Fibroblast of skin of scalp (primary cell): ENCODE measurements at places on chromosomes 13 and 19.

GRCh38 chr19:5637971-5638370 lies 15.1 kb downstream of the SAFB start:
- no peak for DNase-seq

DNA sequence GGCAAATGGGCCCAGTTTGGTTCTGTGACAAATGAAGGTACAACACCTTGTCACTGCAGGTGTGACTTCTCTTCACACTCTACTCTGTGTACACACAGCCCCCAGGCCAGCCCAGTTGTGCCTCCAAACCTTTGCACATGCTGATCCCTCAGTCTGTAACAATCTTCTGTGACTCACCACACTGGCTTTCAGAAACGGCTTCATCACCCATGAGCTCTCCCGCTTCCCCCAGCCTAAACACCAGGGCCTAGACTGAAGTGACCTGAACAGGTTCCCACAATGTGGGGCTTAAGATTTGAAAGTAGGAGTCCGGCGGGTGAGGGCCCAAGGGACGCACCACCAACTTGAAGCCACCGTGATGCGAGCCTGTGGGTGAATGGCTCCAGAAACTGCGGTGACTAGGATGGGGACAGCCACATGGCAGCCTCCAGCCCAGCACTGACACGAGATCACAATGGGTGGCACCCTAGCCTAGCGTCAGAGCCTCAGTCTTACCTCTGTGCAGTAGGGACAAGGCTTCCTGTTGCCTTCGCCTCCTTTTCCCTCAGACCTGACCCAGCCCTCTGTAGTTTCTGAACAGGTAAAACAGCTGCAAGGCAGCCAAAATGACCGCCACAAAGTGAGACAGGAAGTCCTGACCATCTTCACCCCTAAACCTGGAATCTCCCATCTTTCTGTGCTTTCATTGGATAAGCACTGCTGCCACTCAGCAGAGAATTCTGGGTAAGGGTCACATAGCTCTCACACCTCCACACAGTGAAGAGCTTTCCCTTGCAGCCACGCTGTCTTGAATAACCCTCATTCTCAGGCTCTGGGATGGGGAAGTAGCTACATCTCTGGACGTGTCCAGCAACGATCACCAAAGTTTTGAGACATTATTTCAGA lies 34.2 kb upstream of the ZNF599 start:
- DNase-seq, result no peak

GRCh38 chr19:993831-994393 lies 6.3 kb upstream of the GRIN3B start:
- DNase-seq, result no peak

DNA sequence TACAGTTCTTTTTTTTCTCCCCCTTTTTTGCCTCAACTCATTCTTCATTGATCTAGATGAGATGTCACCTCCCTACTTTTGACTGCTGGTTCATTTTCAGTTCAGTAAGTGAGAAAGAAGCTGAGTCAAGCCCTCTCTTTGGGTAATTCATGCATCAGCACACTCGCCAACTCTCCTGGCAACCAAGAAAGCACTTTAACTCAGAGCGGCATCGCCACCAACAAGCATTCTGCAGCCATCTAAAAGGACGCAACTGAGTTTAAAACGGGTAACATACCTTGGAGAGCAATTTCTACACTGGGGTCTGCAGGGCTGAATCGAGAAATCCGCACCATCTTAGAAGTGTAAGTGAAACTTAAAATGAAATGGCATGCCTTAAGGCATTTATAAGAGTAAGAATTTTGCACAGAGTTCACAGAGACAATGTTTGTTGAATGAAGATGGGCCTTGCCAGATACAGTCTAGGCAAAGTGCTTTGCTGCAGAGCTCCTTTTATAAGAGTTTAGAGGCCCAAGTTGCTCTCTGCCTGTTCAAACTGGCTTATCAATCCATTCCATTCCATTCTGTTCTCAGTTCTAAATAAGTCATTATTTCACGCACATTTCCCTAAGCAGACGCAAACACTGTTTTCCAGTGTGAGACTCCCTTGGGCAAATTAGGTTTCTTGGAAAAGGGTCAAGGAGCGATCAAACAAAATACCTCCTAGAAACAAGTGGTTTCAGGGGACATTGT lies 338.0 kb downstream of the ENOX1 start:
- no peak for DNase-seq

DNA sequence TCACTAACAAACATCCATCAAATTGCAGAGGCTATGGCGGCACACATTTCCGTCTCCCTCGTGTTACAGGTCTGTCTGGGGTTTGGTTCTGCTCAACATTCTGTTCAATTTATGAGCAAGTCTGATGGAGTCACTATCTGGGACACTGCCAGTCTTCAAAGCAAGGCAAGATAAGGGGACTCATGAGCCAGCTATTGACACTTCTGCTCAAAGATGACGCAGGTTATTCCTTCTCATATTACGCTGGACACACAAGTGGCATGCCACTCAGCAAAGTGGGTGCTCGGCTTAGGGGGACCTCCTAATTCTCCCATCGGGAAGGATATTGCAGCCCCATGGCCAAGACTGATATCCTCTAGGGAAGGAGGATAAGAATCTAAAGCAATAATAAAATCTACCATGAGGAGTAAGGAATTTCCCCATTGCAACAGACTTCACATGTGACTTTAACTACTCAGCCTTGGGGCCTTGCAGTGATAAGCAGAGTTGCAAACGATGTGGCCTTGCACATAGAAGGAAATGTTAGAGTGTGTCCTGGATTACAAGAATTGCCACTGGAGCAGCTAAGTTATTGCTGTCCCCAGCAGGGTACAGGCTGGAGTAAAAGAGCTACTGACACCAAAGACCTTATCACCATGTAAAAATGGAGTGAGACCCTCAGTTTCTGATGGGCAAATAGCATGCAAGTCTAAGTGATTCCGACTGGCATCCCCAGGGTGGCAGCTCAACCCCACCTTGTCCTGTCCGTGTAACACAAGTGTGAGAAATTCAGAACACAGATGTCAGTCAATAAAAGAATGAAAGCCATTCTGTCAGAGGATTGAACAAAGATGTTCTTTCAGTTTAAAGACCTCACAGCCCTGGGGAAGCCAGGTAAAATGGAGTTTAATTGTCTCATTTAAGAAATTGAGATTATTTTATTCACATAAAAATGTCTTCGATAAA lies 306.1 kb downstream of the IRS2 start:
- peak; percentile 8 for DNase-seq

DNA sequence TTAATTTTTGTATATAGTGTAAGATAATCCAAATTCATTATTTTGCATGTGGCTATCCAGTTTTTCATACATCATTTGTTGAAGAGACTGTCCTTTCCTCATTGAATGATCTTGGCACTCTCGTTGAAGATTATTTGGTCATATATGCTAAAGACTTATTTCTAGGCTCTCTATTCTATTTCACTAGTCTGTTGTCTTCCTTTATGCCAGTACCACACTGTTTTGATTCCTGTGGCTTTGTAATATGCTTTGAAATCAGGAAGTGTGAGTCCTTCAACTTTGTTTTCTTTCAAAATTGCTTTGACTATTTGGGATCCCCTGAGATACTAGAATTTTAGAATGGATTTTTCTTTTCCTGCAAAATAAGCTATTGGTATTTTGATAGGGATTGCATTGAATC lies 24.5 kb downstream of the FNDC3A start:
- DNase-seq, result no peak

DNA sequence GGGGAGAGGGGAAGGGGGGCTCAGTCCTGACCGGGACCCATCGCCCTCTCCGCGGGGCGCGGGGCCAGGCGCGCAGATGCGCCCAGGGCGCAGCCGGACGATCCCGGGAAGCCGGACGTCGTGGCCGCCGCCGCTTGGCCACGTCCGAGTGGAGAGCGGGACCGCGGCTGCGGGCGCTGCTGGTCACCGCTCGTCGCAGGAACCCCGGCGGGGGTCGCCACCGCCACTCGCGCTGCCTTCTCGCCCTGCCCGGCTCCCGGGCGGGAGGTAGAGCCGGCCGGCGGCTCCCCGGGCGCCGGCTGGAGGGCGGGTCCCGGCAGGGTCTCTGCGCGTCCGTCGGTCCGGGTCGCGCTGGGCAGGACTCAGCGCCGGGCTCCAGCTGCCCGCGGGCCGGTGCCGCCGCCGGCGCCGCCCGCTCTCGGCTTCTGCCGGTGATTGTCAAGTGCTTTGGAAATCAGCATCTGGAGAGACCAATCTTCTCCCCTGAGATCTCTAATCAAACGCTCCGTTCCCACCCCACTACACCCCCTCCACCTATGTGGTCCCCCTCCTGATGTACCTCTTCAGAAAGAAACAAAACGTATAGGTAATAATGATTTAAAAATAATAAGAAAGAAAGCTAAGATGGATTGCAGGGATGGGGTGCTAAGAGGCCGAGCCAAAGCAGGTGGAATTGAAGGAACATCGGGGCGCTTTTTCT lies 464.4 kb downstream of the ITGBL1 start:
- DNase-seq, result no peak

- no peak for DNase-seq
Observed at GRCh38 chr13:92951273-92951890, 275.2 kb upstream of the GPC6 start.

- DNase-seq, result peak; percentile 47
Observed at GRCh38 chr13:59906413-59907049, 257.2 kb downstream of the DIAPH3 start.

GRCh38 chr19:1214862-1215731 lies 9.5 kb downstream of the STK11 start:
- DNase-seq, result no peak

- no peak for DNase-seq
Observed at GRCh38 chr13:113559901-113560644, 24.5 kb upstream of the TFDP1 start.

GRCh38 chr13:57932061-57932460 lies 300.5 kb downstream of the PCDH17 start:
- DNase-seq, result no peak

GRCh38 chr13:46893798-46894560 lies 2.9 kb downstream of the HTR2A start:
- peak; percentile 64 for DNase-seq

GRCh38 chr19:10520652-10521318 lies 3.5 kb upstream of the S1PR5 start:
- DNase-seq, result no peak

DNA sequence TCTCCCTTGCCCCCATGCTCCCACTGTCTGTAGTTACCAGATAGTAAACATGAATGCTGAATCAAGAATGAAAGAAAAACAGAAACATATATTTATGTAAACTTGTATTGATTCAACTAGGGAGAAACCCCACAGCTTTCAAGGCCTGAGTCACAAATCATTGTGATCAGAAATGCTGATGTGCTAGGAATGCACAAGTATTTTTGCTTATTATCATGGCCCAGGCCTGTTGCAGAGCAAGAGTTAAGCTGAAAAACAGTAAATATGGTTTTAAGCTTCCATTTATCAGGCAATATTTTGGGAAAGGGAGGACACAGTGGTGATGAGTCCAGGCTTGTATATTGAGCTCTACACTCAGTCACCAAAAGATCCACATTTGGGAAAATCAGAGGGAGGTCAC lies 669.6 kb downstream of the DIAPH3 start:
- DNase-seq, result no peak

GRCh38 chr19:54325194-54325621 lies 12.2 kb upstream of the LILRA5 start:
- peak; percentile 34 for DNase-seq
